SK-N-SH (cell line): ENCODE measurements at places on chromosomes 5 and 9. TPM values are rescaled to one million over a fixed set of nuclear protein-coding genes. Genes with fewer than 3 reads are reported as not detected.

- H3K4me3 ChIP-seq: no peak overlapping the region
- DNase-seq: no peak
- H3K27ac ChIP-seq: no peak overlapping the region
- H3K36me3 ChIP-seq: no peaks in the 10 kb centered on the region
These were observed 49.7 kb downstream of the PRDM6 start for GRCh38 chr5:123138774-123139173.

DNA sequence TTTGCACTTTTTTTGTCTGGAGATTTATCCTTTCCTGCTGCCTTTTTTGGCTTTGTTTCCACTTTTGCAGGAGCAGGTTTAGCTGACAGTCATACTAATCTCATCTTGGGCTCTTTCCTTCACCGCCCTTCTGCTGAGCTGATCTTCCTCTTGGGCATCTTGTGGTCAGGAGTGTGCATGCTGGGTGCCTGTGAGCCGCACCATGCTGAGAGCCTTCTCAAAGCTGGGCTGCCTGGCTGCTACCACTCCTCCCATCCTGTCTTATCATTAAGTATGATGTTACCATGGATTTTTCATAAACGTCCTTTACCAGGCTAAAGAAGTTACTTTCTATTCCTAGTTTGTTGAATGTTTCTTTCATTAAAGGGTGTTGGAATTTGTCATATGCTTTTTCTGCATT is 49.5 kb upstream of the MCCC2 start:
- no peaks in the 10 kb centered on the region; the same call in 1 of the 2 replicates for H3K4me1 ChIP-seq
- no peak for DNase-seq
- peaks cover 70% of the 10 kb centered on the region for H3K36me3 ChIP-seq
- no peaks in the 10 kb centered on the region for H3K27me3 ChIP-seq

- no peaks in the 10 kb centered on the region for H3K27me3 ChIP-seq
- no peak for DNase-seq
- H3K27ac ChIP-seq: peak overlapping the region; percentile 56
These were observed 8.9 kb upstream of the PALM2AKAP2 start for GRCh38 chr9:109771087-109771486.

GRCh38 chr9:127642082-127642740 is 30.1 kb downstream of the STXBP1 start:
- no peaks in the 10 kb centered on the region for H3K36me3 ChIP-seq
- no peak overlapping the region for H3K27ac ChIP-seq
- H3K4me1 ChIP-seq: 0 out of 2 replicates have a peak, but pooled peaks cover 5% of the 10 kb centered on the region
- H3K4me3 ChIP-seq: no peak overlapping the region
- DNase-seq: no peak

The SLC25A2 gene
- not detected in 2 replicates for polyA plus RNA-seq

The AP3B1 gene
- polyA plus RNA-seq: 18.0 and 27.3 TPM in 2 replicates
